ENCODE measurements at places on chromosomes 5 and 9.

DNA sequence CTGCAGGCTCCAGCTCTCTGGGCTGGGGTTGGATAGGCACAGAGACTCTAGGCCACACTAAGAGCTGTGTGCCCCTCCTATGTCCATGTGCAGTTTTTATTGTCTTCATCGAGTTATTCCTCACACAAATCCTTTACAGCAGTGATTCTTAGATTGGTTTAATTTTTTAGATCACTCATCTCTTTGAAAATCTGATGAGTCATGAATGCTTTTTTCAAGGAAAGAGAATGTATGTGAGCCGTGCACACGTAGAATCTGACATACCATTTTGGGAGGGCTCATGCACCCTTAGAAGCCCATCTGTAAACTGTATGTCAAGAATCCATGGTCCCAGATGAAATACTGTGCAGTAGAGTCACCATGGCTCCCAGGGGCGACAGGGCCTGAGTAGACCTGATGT, 100.7 kb upstream of the S1PR3 start:
- no peak for DNase-seq

DNA sequence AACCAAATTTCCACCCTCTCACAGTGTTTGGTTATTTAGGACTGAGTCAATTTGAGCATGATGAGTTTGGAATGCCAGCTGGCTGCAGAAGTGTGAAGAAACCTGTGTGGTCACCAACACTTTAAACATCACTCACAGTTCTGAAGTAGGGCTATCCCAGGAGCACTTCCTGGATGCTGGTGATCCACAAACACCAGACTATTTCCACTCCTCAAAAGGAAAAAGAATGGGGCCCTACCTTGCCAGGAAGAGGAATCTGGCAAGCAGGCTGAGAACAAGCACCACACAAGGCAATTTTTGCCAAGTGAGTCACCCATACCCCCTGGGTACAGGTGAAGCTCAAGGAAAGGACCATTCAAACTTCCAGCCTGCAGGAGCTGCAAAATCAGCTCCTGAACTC, 294.2 kb upstream of the PTGER4 start:
- DNase-seq = no peak

DNA sequence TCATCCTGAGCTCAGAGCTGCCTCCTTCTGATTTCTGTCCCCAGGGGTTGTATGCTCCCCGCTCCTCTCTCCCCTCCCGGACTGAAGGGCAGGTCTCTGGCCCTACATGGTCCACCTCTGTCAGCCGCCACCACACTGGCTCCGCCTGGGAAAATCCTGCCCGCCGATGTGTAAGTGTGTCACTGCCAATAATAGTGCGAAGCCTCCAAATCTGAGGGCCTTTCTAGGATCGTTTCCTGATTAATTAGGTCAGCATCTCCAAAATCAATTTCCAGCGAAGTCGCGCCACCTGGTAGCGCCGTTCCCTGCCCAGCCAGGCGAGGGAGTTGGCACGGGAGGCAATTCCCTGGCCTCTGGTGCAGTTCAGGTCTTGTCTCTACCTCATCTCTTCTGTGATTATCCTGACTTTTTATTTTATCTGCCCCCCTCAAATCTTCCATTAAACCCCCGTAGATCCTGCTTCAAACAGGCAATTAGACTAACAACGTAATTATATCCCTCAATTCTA, 73.5 kb downstream of the ZNF618 start:
- no peak for DNase-seq

- DNase-seq = peak; percentile 57
Measured at GRCh38 chr9:6007058-6007769, 8.2 kb downstream of the RANBP6 start.

DNA sequence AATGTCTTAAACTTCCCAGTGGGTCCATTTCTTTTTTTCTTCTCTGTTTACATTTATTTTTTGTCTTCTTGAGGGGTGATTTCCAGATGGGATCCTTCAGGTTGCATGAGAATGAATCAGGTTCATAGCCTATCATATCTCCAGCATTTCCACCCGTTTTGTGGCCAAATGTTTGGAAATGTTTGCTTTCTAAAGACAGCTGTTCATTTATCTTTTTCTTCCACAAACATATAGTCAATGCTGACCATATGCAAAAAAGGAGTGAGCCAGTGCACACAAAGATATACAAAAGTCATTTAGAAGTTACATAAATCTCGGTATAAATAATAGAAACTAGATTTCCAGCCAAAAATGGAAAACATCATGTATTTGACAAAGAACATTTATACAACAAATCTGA, 71.6 kb upstream of the STC2 start:
- DNase-seq = no peak

DNA sequence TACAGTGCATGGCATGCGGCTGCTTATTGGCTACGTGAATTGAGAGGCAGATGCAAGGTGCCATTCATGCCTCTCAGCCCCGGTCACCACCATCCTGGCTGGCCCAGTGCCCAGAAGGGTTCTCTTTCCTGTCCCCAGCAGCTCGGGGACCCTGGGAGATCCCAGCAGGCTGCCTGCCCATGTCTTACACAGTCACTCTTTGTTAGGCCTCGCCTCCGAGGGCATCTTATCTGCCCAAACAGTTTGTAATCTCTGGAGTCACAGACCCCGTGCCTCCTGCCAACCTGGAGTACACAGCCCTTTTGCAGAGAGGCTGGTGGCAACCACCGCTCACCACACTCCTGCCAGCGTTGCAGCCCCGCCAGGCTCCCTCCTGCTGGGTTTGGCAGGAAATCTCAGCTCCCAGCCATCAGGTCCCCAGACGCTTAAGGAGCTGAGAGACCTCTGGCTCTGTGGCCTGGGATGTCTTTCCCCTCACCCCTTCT, 7.0 kb upstream of the AK1 start:
- DNase-seq = no peak

DNA sequence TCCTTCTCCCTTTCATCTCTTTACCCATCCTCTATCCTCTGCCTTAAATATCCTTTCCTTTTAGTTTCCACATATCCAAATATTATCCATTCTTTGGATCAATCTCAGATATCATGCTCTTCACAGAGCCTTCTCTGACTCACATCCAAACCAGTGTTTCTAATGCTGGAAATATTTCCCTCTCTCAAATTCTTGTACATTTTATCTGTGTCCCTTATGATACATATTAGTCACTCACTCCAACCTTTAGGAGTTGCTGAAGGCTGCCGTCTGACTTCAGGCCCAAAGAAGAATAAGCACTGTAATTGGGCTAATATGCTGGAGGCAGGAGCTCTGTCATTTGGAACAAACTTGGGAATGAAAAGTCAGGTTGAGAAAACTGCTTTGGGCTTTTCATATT, 156.4 kb upstream of the RUSC2 start:
- DNase-seq = no peak

- DNase-seq = no peak
Measured at GRCh38 chr5:149151717-149152116, 10.4 kb downstream of the ABLIM3 start.

GRCh38 chr9:94909965-94910730, 183.6 kb downstream of the AOPEP start:
- DNase-seq = no peak

DNA sequence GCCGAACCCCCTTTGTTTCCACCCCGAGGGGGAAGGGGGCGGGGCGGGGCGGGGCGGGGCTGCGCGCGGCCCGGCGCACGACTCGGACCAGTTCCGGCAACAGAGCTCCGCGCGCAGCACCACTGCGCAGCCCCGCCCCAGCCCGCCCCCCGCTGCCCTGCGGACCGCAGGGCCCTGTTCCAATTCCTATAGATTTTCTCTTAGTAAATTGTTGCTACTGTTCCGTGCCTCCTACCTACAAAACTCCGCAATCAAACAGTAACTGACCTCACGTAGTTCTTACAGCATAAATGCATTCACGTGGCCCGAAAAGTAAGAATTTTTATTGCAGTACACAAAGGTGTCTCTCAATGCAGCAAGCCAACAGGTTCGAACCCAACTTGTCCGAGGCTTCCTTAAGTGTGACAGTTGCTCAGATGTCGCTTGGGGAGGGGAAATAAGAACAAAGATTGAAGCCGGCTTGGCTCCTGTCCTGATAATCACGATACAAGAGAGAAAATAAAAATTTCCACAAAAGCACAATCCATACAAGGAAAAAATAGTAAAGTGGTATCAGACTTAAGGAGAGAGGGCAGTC, 1.2 kb upstream of the RNF38 start:
- DNase-seq = no peak

GRCh38 chr9:35798658-35799374, 7.4 kb downstream of the NPR2 start:
- DNase-seq = no peak

DNA sequence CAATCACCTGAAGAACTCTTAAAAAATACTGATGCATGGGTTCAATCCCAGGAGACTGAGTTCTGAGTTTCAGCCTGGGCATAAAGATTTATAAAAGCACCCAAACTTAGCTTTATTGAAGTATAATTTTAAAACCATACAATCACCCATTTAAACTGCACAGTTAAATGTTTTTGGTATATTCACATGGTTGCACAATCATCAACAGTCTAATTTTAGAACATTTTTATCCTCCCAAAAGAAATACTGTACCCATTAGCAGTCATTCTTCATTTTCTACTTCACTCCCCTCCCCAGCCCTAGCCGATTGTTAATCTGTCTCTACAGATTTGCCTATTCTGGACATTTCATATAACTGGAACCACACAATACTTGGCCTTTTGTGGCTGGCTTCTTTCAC, 141.7 kb downstream of the ARSB start:
- no peak for DNase-seq

- no peak for DNase-seq
Measured at GRCh38 chr9:80076162-80076561, 504.4 kb downstream of the TLE4 start.

DNA sequence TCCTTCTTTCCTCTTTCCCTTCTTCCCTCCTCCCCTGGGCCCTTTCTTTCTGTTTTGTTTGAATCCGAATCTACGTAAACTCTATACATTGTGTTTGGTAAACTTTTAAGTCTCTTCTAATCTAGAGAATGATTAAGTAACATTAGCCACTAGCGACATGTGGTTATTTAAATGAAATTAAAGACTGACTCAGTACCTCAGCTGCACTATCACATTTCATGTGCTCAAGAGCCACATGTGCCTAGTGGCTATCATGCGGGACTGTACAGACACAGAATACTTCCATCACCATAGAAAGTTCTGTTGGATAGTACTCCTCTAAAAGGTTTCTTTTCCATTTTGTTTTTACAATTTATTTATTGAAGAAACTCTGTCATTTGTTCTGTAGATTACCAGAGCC, 29.0 kb downstream of the DCTN4 start:
- DNase-seq = no peak

DNA sequence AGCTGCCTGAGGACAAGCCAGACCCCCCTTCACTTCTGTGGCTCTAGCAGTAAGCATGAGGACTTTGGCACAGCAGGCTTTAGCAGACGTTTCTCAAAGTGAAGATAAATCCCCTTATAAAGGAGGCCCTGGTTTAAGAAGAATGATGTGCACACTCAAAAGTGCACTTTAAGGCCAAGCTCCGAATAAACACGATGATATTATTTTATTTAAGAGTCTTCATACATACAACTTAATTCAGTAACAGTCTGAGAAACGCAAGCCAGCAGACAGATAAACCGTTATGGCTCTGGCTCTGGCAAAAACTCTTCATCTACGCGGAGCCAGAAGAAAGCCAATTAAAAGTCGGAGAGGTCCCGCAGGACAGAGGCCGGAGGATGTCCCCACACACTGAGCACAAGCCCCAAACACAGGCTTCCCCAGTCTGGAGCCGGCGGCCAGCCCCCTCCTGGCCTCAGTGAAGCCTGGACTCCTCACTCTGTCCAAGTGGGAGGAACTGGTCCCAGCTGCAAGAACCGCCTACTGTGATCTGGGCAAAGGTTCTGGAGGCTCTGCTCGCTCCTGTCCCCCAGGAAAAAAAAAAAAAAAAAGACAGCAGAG, 44.6 kb downstream of the ADAMTS2 start:
- DNase-seq = no peak

GRCh38 chr5:30343707-30344106, 849.8 kb upstream of the CDH6 start:
- DNase-seq = no peak

GRCh38 chr9:99850736-99851499, 29.2 kb downstream of the NR4A3 start:
- no peak for DNase-seq

DNA sequence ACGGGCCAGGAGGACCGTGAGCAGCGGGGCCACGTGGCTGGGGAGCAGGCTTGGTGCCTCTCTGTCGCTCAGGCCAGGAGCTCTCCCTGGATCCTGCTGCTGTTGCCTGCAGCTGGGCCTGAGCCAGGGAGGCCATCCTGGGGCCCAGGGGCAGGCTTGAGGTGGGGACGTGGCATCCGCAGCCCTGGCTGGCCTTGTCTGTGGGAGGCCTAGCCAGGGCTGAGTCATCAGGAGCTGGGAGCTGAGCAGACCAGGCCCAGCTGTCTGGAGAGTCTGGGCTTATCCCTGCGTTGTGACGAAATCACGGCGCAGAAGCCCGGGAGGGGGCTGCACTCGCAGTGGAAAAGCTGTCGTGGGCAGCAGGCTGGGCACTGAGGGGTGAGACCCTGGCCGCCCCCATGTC, 138.8 kb upstream of the COL5A1 start:
- no peak for DNase-seq

GRCh38 chr9:37209431-37210386, 89.3 kb downstream of the ZCCHC7 start:
- DNase-seq = no peak

GRCh38 chr5:112189391-112189790, 229.7 kb downstream of the EPB41L4A start:
- no peak for DNase-seq

GRCh38 chr5:96869372-96869641, 7.0 kb upstream of the ERAP2 start:
- DNase-seq = no peak

GRCh38 chr5:178304761-178305645, 72.4 kb upstream of the PHYKPL start:
- no peak for DNase-seq

DNA sequence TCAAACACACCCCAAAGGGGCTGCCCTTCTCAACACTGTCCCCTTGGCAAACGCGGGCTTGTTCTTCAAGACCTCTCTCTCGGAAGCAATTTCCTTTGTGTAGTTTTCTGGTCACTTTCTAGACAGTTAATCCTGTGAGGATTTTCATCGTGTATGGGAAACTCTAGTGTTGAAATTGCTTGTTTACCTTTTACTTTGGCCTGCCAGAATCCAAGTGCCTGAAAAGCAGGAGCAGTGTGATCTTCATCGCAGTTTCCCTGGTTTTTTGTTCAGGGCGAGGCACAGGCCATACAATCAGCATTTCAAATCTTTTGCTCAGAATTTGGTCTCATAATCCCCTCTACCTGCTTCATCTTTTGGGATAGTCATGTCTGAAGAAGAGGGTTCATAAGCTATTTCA, 115.7 kb upstream of the C9orf72 start:
- DNase-seq = no peak

DNA sequence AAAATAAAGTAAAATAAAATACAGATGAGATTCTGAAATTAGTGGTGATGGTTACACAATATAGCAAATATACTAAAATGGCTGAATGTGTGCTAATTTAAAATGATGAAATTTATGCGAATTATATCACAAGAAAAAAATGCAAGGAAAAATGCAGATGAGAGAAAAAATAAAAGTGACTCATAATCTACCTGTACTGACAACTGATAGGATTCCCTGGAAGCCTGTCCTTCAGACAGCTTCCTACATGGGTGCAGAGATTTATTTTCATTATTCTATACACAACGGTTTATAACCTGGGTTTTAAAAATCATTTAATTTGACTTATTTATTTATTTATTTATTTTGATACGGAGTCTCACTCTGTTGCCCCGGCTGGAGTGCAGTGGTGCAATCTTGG, 5.8 kb upstream of the NCS1 start:
- no peak for DNase-seq

GRCh38 chr9:33158843-33159776, 8.0 kb downstream of the B4GALT1 start:
- peak; percentile 42 for DNase-seq

- DNase-seq = no peak
Measured at GRCh38 chr9:134371731-134372130, 45.5 kb downstream of the RXRA start.

All from KG1 (cell line).